CD4-positive, alpha-beta T cell (primary cell): ENCODE measurements at places on chromosomes 3 and 15. TPM values are rescaled to one million over a fixed set of nuclear protein-coding genes. Genes with fewer than 3 reads are reported as not detected.

GRCh38 chr3:129553171-129553570, 10.2 kb downstream of the H1-8 start:
- peaks cover 17% of the 10 kb centered on the region for H3K4me1 ChIP-seq
- DNase-seq: no peak
- no peak overlapping the region for H3K4me3 ChIP-seq
- H3K36me3 ChIP-seq: no peaks in the 10 kb centered on the region
- H3K27ac ChIP-seq: no peak overlapping the region

GRCh38 chr3:152019508-152019907, 146.1 kb downstream of the SUCNR1 start:
- no peak for DNase-seq
- no peak overlapping the region for H3K27ac ChIP-seq
- no peaks in the 10 kb centered on the region for H3K4me1 ChIP-seq
- H3K4me3 ChIP-seq: no peak overlapping the region
- H3K27me3 ChIP-seq: no peaks in the 10 kb centered on the region
- H3K36me3 ChIP-seq: no peaks in the 10 kb centered on the region

DNA sequence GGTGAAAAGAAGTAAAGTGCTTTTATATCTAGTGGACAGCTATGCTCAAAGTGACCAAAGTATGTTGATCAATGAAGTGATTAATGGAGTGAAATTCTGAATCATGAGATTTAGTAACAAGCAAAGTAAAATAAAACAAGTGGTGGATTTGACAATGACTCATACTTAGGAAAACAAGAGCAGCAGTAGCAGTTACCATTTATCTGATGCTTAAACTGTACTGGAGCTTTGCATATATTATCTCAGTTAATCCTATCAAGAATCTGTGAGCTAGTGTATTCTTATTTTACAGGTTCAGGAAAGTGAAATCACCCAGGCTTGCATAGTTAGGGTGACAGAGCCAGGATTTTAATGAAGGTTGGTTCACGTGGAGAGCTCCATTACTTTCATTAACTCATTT, 50.6 kb upstream of the SPATA16 start:
- H3K27me3 ChIP-seq: no peaks in the 10 kb centered on the region
- H3K4me1 ChIP-seq: no peaks in the 10 kb centered on the region
- H3K36me3 ChIP-seq: no peaks in the 10 kb centered on the region
- no peak for DNase-seq
- no peak overlapping the region for H3K27ac ChIP-seq
- no peak overlapping the region for H3K4me3 ChIP-seq

DNA sequence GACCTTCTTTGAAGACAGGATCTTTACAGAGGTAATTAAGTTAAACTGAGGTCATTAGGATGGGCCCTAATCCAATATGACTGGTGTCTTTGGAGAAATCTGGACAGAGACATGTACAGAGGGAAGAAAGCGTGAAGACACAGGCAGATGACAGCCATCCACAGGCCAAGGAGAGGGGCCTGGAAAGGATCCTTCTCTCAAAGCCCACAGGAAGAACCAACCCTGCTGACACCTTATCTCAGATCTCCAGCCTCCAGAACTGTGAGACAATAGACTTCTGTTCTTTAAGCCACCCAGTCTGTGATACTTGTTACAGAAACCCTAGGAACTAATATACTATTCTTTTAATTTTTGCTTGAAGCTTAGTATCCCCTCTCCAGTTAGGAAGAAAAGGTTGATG, 74.2 kb downstream of the WDR76 start:
- no peaks in the 10 kb centered on the region for H3K27me3 ChIP-seq
- H3K27ac ChIP-seq: no peak overlapping the region
- no peaks in the 10 kb centered on the region for H3K36me3 ChIP-seq
- no peak overlapping the region for H3K4me3 ChIP-seq
- no peak for DNase-seq

Gene ISLR2
- total RNA-seq: not detected

DNA sequence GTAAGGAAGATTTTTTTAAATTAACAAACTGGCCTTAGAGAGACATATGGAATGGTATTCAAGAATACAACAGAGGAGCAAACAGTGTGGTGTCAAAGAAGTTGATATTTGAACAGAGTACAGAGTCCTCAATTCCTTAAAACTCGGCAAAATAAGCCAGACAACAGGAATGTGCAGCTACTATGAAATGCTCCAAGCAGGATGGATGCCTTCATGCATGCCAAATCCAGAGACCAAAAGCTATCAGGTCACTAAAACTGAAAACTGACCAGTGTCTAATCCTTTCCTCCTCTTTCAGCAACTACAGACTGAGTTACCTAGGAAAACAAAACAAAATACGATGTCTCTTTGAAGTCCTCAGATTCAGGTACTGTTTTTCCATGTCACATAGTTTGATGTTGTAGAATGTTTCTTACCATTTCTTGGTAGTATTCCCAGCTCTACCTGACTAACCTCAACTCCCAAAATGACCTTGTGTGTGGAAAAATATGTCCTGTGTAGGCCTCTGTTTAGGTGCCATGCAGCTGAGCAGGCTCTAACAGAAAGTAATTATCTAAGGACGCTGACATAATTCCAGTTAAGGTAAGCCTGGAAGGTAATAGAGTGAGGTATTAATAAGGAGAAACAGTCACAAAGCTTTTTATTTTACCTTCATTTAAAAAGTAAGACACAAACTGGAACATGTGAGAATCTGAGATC, 46.9 kb downstream of the TBL1XR1 start:
- peaks cover 40% of the 10 kb centered on the region for H3K4me1 ChIP-seq
- H3K27me3 ChIP-seq: no peaks in the 10 kb centered on the region
- H3K36me3 ChIP-seq: no peaks in the 10 kb centered on the region
- no peak overlapping the region for H3K4me3 ChIP-seq

Gene IMPG2
- 0.66 TPM for total RNA-seq

DNA sequence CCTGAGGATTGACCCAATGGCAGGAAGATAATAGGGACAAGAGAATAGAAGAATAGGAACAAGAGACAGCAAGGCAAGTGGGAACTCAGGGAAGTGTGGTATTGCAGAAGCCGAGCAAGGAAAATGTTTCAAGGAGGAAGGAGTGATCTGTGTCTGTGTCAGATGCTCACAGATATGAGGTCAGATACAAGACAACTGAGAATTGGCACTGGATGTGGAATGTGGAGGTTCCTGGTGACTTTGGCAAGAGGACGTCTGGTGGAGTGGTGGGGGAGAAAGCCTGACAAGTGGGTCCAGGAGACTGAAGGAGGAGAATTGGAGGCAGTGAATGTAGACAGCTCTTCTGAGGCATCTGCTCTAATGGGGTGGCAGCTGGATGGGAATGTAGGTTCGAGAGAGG, 24.1 kb downstream of the GYG1 start:
- H3K4me3 ChIP-seq: no peak overlapping the region
- no peak for DNase-seq
- no peaks in the 10 kb centered on the region for H3K27me3 ChIP-seq

- DNase-seq: no peak
- H3K36me3 ChIP-seq: peaks cover 21% of the 10 kb centered on the region
- H3K4me3 ChIP-seq: no peak overlapping the region
- no peaks in the 10 kb centered on the region for H3K27me3 ChIP-seq
- H3K4me1 ChIP-seq: peaks cover 26% of the 10 kb centered on the region
Measured at GRCh38 chr3:25781145-25781757, 2.0 kb downstream of the NGLY1 start.

DNA sequence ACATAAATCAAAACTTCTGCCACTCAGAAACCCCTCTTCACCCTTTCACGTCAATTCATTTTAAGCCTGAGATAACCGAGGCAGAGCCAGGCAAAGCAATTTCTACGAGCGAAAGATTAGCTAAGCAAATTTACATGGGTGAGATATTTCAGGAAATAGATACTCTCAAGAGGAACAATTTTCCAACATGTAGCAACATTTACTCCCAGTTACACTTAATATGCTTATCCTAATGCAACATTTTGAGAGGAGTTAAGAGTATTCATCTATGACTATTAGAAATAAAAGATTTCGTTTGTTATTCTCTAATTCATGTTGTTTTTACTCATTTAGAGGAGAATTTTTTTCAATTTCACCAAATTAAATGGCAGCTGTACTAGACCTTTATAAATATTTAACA, 837 bp downstream of the TMC3 start:
- no peaks in the 10 kb centered on the region for H3K36me3 ChIP-seq
- H3K4me3 ChIP-seq: no peak overlapping the region
- DNase-seq: no peak
- no peaks in the 10 kb centered on the region for H3K4me1 ChIP-seq
- H3K27me3 ChIP-seq: no peaks in the 10 kb centered on the region

GRCh38 chr3:170809007-170809974, 60.7 kb downstream of the RPL22L1 start:
- no peak overlapping the region for H3K27ac ChIP-seq
- H3K27me3 ChIP-seq: no peaks in the 10 kb centered on the region
- no peaks in the 10 kb centered on the region for H3K4me1 ChIP-seq
- no peak overlapping the region for H3K4me3 ChIP-seq

Gene GRIP2
- not detected for total RNA-seq

- H3K27ac ChIP-seq: no peak overlapping the region
- peaks cover 33% of the 10 kb centered on the region for H3K4me1 ChIP-seq
- no peaks in the 10 kb centered on the region for H3K27me3 ChIP-seq
- no peak for DNase-seq
- H3K4me3 ChIP-seq: no peak overlapping the region
Measured at GRCh38 chr15:31489281-31489680, 162.6 kb downstream of the KLF13 start.

- no peaks in the 10 kb centered on the region for H3K27me3 ChIP-seq
- H3K4me1 ChIP-seq: no peaks in the 10 kb centered on the region
- DNase-seq: no peak
- no peak overlapping the region for H3K4me3 ChIP-seq
- H3K27ac ChIP-seq: no peak overlapping the region
Measured at GRCh38 chr3:181933052-181933618, 221.4 kb downstream of the SOX2 start.

- no peak for DNase-seq
- H3K27ac ChIP-seq: peak overlapping the region; percentile 67
- no peak overlapping the region for H3K4me3 ChIP-seq
- peaks cover 77% of the 10 kb centered on the region for H3K4me1 ChIP-seq
Measured at GRCh38 chr3:172515130-172515918, 7.9 kb downstream of the TNFSF10 start.

DNA sequence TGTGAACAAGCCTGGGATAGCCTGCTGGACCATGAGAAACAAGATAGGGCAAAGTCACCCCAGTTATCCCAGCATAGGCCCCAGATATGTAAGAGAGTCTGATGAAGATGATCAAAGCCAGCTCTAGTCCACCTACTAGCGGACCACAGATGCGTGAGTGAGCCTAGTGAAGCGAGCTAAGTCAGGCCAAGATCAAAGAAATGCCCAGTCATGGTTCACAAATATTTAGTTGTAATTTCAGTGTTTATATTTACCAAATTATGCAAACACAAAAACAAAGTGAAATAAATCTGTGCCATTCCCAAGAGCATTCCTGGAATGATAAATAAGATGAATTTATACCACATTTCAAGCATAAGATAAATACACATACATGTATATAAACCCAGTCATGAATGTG, 308.1 kb upstream of the CTNNB1 start:
- H3K4me3 ChIP-seq: no peak overlapping the region
- no peaks in the 10 kb centered on the region for H3K4me1 ChIP-seq
- H3K27ac ChIP-seq: no peak overlapping the region
- no peak for DNase-seq

DNA sequence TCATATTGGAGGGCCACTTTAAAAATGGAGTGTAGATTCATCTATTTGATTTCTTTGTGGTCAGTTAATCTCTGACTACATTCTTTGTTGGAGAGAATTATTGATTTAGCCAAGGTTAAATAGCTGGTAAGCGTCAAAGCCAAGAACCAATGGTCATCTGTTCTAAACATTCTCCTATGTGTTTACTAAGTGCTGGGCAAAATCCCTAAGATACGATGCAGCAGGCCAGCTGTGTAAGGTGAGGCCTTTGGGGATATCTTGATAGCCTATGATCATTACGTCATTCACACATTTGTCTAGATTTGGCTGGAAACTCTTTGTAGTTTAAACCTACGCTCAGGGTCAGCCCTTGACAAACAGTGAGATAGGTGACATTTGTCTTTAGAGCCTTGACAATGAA, 236.2 kb downstream of the NR1D2 start:
- no peaks in the 10 kb centered on the region for H3K36me3 ChIP-seq
- DNase-seq: no peak
- H3K27ac ChIP-seq: no peak overlapping the region
- H3K27me3 ChIP-seq: no peaks in the 10 kb centered on the region

- no peak for DNase-seq
- no peak overlapping the region for H3K27ac ChIP-seq
- no peaks in the 10 kb centered on the region for H3K27me3 ChIP-seq
- H3K36me3 ChIP-seq: no peaks in the 10 kb centered on the region
Measured at GRCh38 chr3:97686258-97686657, 78.3 kb upstream of the ARL6 start.

DNA sequence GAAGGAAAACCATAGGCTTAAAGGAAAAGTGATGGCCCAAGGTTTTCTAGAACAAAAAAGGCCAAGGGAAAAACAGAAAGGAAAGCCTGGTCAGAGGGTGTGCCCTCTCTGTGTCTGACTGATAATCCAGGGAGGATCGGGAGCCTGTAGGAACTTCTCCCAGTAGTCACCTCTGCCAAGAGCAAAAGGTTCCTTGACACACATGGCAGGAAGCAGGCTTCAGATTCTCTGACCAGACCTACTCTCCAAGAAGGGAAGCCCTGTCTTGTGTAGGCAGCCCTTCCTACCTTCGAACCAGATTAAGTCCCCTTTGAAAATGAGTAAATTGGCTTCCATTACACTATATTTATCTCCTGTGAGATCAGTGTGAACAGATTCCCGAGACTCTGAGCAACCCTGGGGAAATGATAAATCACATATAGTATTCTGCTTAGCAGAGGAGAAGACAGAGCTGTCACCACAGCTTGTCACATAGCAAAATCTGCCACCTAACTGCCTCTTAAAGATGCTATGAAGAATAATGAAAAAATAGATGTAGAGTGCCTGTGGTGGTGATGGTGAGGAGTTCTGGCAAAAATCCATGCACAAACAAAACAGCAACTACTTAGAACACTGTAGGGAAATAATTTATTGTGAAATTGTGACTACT, 38.8 kb downstream of the PARP14 start:
- no peak for DNase-seq
- no peaks in the 10 kb centered on the region for H3K4me1 ChIP-seq
- no peak overlapping the region for H3K4me3 ChIP-seq
- no peak overlapping the region for H3K27ac ChIP-seq
- peaks cover 75% of the 10 kb centered on the region for H3K36me3 ChIP-seq
- H3K27me3 ChIP-seq: no peaks in the 10 kb centered on the region

Gene CIB1
- 295 TPM for total RNA-seq

Gene ARHGAP31
- total RNA-seq: 2.4 TPM

DNA sequence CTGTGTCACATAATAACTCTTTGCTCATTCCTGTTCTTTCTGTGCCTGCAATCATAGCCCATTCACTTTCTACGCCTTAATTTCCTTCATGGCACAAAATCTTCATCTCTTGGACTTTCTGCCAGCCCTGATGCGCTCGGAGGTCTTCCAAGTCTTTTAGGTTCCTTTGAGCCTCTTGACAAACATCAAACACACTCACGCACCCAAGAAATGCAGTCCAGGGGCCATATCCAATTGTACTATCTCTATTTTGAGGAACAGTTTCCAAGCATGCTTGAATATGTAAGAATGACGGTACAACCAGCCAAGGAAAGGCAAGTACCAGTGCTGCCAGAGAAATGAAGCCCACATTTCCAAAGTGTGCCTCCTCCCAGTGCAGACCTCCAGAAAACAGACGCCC, 234.1 kb downstream of the MEX3B start:
- no peak overlapping the region for H3K4me3 ChIP-seq
- no peaks in the 10 kb centered on the region for H3K36me3 ChIP-seq
- H3K27ac ChIP-seq: no peak overlapping the region
- H3K27me3 ChIP-seq: peaks cover 2% of the 10 kb centered on the region
- H3K4me1 ChIP-seq: no peaks in the 10 kb centered on the region

GRCh38 chr3:64343689-64344430, 118.6 kb upstream of the PRICKLE2 start:
- no peaks in the 10 kb centered on the region for H3K36me3 ChIP-seq
- no peaks in the 10 kb centered on the region for H3K4me1 ChIP-seq
- DNase-seq: no peak
